ENCODE measurements at places on chromosomes 7 and 10.

DNA sequence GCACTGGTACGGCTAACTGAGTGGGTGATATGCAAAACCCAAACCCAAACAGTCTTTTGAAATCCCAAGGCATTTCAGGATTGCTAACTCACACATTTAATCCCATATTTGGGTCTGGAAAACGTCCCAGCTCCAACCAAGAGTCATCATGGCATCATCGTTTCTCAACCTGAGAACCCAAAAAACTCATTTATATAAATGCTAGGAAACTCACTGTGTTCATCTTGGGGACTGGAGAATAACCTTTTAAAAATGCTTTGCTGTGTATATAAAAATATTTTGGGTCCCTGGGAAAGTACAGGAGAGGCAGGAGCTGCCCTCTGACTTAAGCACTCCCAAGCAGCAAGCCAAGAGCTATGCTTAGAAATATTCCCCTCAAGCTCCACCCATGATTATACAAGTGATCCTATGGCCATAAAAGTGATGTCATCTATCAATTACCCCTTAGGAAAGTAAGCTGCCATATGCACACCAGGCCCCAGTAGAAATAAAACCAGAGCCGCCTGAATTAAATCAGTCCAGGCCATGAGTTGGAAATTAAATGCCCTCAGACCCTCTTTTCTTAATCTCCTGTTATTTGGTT, 352.1 kb downstream of the FRMD4A start:
- DNase-seq = no peak

DNA sequence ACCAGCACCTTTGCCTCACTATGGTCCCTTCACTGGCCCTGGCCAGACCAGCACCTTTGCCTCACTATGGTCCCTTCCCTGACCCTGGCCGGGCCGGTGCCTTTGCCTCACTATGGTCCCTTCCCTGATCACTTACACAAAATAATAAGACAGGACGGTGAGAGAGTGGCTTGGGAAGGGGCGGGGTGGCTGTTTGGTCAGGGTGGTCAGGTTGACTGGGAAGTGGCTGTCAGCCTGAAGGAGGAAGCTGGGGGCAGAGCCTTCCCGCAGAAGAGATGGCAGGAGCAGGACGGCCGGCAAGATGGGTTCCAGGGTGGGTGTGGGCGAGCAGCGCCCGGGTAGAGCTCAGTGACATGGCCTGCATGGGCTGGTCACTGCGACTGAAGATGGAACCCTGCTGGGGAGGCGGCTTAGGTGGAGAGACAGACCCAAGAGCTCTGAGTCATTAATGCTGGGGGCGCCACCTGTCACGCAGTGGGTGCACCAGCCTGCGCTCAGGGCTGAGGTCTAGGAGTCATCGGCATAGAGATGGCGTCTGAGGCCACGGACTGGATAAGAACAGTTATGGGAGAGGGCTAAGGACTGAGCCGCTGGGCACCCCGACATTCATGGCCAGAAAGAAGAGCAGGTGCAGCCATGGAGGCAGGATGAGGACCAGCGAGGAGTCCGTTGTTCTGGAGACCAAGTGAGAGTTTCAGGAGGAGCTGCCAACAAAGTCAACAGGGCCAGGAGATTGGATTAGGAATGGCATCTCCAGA, 91.8 kb downstream of the CHST15 start:
- DNase-seq = no peak

DNA sequence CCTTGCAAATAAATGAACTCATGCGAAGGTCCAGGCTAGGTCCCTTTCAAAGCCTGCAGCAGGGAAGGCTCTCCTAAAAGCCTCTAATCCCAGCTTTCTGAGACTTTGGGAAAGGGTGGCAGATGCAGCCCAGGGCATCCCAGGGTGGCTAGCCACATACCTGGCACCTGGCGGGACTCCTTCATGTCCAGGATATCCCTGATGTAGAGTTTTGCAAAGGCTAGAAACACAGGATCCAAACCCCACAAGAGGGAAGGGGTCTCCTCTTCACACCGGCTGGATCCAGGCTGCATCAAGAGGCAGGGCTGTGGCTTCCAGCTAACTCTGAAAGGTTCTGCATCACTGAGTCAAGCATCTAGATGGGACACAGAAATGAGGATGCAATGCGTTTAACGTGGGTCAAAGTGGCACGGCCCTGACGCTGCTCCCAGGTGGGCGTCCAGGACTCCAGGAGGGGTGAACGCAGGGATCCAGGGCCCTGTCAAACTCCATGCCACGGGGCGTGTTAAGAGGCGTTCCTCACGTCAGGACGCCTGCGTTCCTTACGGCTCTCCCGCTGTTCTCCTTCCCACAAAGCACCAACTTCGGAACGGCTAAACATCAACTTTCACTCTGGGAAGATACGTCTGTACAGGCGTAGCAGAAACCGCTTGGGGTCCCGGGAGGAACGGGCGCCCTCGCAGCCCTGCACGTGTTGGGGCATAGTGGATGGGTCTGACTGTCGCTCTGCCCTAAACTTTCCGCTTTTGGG, 507 bp downstream of the STN1 start:
- peak; percentile 26 for DNase-seq

DNA sequence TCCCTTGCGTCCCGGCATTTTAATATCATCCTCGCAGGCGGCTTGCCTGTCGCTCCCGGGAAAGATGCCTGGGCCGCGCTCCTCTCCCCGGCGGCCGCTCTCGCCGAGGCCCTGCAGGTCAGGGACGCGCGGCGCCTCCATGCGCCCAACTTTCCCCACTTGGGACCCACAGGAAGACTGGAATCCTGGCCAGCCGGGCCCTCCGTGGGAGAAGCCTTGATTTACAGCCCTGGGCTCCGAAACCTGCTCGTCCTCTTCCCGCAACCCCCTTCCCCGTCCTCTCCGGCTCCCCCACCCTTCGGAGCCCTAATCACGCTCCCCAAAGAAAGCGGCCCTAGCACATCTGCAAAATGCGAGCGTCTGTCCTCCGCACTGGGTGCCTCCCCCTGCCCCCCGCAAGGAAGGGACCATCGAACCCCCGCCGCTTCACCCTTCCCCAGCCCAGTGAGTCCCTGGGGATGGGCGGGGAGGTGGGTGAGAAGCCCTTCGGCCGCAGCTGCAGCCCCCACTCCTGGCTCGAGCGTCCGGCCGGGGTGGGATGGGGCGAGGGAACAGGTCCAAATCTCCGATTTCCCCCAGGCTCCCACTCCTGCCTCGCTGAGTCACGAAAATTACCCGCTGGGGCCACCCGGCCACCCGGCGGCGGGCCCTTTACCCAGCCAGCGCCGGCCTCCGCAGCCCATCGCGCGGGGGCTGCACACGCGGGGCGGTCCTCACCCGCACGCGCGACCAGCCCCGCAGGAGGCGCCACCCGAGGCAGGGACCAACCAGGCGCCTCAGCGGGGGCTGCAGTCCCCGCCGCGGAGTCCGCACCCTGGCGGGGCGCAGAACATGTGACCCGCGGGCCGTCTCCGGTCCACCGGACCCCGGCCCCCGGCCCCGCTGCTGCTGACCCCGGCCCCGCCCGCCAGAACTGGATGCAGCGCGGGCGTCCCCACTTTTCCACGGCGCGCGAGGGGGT, 695 bp downstream of the HSPA12A start:
- DNase-seq = no peak

DNA sequence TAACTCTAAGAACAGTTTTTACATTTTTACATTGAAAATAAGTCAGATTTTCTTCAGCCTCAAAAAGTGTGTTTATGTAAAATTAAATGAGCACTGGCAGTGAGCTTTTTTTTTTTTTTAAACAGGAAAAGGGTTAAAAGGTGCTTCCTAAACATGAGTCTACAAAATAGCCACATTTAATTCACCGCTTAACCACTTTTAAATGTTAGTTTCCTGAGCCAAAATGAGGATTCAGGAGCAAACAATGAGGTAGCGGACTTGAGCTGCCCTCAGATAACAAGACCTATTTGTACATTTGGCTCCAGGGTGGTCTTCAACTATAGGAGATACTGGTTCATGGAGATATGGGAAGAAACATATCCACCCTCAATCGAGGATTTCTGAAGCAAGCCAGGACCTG, 22.8 kb downstream of the AKR1C3 start:
- DNase-seq = no peak

DNA sequence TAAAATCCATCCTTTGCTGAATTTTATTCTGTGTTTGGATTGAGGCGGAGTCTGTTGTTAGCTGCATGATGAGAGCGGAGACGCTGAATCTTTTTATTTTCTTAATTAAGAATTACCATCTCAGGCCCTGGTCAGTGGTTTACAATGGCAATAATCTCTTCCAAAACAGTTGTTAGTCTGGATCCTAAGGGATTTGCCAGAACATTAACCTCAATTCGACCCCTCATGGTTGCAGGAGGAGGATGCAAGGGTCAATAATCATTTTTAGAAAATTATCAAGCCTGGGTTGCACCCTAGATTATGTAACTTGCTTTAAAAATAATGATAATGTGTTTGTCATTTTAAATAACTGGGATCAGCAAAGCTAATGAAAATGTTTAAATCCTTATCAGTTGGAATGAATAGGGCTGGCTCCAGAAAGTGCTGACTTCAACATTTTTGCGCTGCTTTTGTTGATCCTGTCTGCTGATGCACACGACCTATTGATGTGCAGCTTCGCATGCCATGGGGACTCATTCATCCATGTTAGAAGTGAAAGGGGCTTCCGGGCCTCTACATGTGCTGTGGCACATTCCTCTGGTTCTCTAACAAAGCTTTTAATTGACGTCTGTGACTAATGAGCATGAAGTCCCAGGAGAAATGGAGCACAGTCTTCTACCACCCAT, 80.7 kb upstream of the KIAA1217 start:
- DNase-seq = no peak

- peak; percentile 92 for DNase-seq
Measured at GRCh38 chr10:22630234-22631174, 83.9 kb downstream of the PIP4K2A start.

GRCh38 chr7:81515009-81515408, 254.8 kb downstream of the HGF start:
- DNase-seq = no peak

DNA sequence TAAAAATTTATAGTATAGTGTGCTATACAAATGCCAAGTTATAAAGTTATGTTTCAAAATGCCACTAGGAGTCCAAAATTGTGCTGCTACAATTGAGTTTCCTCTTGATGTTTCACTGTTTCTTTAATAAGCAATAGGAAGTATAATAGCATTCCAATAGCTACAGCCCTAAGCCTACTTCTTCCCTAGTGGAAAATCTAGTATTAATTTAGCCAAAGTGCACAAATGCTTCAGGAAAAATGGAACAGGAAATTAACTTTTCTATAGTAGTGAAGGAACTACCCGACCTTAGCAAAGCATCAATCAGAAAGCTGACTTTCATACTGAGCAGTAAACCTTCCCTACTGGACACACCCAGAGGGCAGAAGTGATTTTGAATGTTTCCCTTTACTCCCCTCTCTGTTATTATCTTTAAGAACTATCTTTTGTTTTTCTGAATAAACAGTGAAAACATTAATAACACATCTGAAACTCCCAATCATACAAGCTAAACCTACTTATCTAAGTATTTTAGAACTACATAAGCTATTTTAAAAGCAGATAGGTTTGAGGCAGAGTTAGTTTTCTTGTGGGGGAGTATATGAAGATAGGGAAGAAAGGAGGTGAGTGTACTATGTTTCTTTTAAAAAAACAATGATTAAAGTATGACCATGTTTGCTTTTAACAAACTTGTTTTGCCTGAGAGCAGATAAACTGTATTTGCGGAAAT, 13.7 kb downstream of the CPED1 start:
- no peak for DNase-seq

DNA sequence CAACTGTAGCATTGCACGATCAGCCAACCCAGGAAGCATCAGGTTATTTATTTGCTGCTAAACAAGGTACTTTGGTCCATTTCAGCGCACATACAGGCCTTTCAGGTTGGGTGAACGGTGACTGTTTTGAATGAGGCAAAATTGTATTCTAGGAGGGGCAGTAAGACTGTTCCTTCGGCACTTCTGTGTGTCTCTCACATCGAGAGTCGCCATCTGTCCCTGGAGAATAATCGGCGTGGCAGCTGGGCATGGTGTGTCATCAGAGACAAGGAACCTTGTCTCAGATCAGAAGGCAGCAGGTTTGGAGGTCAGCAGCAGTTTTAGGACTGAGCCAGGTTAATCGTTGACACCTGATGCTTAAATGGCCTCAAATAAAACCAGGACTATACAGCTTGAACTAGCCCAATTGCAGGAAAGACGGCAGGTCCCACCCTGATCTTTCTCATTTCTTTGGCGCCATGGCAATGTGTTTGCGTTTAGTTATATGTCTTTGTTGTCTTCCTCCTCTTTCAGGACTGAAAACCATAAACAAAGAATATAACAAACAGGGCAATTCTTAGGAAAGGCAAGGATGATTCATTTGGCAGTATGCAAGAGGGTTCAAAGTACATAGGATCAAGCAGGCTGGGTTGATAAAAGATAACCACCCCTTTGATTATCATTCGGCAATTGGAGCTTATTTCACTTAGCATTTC, 92.0 kb upstream of the PRR15 start:
- no peak for DNase-seq

All from inflammatory macrophage treated with lipopolysaccharide for 1 hour (primary cell).